ENCODE measurements at places on chromosomes 6 and 20.

DNA sequence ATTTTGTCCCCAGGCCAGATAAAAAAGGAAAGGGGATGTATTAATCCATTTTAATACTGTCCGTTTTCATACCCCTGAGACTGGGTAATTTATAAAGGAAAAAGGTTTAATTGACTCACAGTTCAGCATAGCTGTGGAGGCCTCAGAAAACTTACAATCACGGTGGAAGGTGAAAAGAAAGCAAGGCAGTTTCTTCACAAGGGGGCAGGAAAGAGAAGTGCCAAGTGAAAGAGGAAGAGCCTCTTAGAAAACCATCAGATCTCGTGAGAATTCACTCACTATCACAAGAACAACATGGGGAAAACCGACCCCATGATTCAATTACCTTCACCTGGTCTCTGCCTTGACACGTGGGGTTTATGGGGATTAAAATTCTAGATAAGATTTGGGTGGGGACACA lies 152.5 kb downstream of the IBTK start:
- no peak for DNase-seq

DNA sequence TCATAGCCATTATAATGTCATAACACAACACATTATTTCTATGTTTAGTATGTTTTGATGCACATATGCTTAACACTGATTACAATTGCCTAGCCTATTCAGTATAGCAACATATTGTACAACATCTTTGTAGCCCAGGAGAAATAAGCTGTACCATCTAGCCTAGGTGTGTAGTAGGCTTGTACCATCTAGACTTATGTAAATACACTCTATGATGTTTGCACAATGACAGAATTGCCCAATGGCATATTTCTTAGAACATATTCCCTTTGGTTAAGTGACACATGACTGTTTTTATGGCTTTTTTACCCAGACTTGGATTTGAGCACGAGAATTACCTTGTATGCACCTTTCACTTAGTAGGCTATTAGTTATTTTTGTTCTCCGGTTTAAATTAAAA lies 64.5 kb upstream of the HIVEP1 start:
- DNase-seq = no peak

DNA sequence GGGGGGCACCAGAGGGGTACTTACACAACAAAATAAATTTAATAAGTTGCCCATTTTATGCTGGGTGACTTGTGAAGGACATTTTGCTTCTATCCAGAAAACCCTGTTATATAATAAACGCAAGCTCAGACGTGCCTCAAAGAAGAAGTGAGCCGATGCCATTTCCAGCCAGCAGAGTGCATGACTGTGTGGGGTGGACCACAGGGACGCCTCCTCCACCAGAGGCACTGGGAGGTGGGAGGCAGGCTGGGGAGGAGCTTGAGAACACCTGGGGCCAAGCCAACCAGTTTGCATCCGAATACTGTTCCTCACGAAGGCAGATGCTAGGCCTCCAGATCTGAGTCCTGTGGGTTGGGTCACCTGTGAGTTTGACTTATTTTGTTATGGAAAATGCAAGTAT lies 363.8 kb downstream of the RNGTT start:
- DNase-seq = no peak

DNA sequence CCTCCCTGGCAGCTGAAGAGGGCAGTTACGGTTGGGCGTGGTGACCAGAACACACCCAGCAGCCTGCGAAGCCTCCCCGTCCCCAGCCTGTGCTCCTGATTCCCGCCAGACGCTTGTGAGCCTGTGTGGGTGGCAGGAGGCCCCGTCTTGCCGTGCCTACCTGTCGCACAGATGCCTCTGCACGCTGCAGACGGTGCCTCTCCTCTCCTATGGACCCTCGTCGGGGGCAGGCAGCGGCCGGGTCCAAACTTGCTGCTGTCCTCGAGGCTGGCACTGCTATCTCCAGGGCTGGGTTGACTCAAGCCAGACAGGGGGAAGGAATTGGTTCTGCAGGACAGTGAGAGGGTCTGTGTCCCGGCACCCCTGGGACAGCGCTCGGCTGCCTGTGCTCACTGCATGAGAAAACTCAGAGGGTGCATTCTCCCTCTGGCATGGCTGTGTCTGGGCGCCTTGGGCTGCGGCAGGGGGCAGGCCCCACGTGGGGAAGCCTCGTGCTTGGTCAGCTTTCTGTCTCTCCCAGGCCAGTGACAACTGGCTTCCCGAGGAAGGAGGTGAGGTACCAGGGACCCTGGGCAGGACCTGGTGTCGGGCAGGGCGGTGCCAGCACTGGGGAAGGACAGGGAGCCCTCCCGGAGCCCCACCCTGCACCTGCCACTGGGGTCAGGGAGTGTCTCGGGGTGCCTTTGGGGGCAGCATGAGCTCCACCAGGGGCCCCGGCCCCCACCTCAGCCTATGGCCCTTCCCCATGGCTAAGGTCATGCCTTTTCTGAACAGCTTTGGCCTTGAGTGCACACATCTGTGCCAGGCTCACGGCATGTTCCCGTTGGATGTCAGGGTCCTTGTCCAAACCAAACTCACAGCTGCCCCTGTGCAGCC lies 127.5 kb downstream of the TAF4 start:
- no peak for DNase-seq

DNA sequence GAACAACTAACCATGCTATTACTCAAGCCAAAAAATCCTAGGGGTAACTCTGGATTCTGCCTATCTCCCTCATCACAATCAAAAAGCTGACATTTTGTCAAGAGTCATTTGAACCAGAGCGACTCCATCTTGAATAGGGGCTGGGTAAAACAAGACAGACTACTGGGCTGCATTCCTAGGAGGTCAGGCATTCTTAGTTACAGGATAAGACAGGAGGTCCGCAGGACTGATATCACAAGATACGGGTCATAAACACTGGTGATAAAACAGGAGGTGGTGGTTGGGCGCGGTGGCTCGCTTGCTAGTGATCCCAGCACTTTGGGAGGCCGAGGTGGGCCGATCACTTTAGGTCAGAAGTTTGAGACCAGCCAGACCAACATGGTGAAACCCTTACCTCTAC lies 32.2 kb downstream of the C6orf52 start:
- no peak for DNase-seq

DNA sequence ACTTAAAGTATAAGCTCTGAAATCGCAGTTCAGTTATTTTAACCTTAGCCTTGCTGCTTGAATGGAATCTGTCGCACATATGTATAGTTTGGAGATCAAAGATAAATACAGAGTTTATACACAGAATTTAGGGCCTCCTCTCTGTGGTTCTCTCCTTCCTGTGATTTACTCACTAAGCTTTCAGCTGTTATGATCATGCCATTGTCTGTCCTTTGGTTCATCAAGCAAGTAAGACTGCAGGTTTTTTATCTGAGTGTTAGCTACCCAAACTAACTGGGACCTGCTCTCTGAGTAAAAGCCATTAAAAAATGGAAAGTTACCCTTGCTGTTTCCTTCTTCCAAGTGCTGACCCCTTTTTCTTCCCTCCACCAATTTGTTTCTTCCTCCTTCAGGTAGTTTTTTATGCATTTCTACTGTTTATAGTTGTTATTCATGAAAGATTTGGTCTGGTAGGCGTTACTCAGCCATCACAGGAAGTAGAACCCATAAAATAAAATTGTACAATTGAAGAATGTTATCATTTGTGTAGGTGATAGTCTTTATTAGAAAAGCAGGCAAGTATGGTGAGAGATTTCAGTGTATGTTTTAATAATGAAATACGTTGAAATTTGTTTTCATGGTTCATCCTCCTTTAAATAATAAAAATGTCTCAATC lies 33.7 kb upstream of the SUMO4 start:
- DNase-seq = no peak

DNA sequence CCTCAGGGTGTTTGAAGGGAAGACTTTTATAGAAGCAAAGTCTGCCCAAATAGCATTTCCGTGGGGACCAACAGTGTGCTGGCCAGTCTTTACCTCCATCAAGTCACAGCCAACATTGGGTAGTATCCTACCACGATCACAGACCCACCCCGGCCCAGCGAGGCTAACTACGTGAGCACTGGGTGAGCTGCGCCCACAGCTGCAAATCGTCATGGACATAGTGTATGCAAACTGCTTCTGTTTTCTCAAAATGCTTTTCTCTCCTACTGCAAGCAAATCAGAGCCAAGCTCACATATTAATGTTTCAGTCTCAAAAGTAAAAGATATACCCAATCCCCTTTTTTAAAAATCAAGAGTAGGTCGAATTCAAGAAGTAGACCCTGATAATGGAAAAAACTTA lies 592.8 kb upstream of the CDH4 start:
- no peak for DNase-seq

- DNase-seq = no peak
Observed at GRCh38 chr20:50285376-50286173, 94.9 kb downstream of the CEBPB start.

Data from stimulated activated CD8-positive, alpha-beta memory T cell treated with anti-CD3 and anti-CD28 coated beads, Interleukin-7, amount 100 ng/mL, for 1 hour (primary cell).